Fibroblast of lung (primary cell): ENCODE measurements at places on chromosomes 3 and 15.

- H3K36me3 ChIP-seq = no peaks in the 10 kb centered on the region
- H3K4me3 ChIP-seq = no peak overlapping the region
- DNase-seq = no peak
- peaks cover 22% of the 10 kb centered on the region for H3K27me3 ChIP-seq
- H3K27ac ChIP-seq = no peak overlapping the region
Observed at GRCh38 chr3:46463120-46463867, 1.4 kb downstream of the LTF start.

DNA sequence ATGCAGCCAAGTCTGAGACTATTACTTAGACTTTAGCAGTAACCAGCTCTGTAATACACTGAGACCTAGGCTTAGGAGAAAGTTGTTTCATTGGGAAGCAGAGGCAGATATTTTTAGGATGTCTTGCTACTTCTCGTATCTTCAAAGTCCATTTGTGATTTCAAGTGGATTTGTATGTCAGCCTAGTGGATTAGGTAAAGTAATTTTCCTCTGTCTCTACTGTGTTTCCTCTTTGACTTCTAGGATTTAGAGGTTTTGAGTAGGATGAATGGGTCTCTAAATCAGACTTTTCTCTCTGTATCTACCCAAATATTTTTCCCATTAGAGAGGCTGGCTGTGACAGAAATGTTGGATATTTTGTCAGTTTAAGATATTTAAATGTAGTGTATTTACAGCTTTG lies 46.8 kb downstream of the OXSR1 start:
- no peak overlapping the region for H3K27ac ChIP-seq
- DNase-seq = no peak
- H3K4me1 ChIP-seq = no peaks in the 10 kb centered on the region
- H3K36me3 ChIP-seq = no peaks in the 10 kb centered on the region
- H3K4me3 ChIP-seq = no peak overlapping the region
- H3K27me3 ChIP-seq = no peaks in the 10 kb centered on the region

DNA sequence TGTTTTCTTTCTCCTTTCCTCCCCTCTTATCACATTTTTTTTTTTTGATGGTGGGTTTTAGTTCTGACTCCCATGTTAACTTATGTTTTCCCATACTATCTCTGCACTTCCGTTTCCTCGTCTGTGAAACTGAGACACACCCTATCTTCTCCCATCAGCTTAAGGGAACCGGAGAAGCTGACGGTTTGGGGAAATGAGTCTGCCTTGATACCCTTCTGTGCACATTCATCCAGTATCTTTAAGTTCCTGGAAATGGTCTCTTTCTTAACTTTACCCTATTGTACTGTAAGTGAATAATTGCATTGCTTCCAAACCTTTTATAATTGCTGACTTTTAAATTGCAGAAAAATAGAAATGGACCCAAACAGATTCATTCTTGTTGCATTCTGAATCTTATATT lies 26.2 kb upstream of the CFAP161 start:
- H3K36me3 ChIP-seq = no peaks in the 10 kb centered on the region
- no peak for DNase-seq
- H3K4me3 ChIP-seq = no peak overlapping the region
- H3K27me3 ChIP-seq = no peaks in the 10 kb centered on the region
- no peak overlapping the region for H3K27ac ChIP-seq

DNA sequence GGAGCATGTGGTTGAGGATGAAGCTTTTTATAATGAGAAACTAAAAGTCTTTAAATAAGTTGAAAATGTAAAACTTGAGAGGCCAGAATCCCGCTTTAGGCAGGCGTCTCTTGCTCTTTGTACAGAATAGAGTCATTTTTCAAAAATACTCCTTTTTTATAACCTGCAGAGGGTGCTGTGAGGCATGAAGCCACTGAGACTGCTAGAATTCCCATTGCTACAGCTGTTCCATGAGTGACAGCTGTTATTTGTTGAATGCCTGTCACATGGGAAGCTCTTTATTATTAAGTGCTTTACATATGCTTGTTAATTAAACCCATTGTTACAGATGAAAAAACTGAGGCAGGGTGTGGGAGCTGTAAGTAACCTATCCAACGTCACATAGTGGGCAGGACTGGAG lies 18.5 kb downstream of the MINAR1 start:
- no peak overlapping the region for H3K27ac ChIP-seq
- no peaks in the 10 kb centered on the region for H3K36me3 ChIP-seq
- no peaks in the 10 kb centered on the region for H3K4me1 ChIP-seq
- no peaks in the 10 kb centered on the region for H3K27me3 ChIP-seq

- no peaks in the 10 kb centered on the region for H3K36me3 ChIP-seq
- H3K27ac ChIP-seq = no peak overlapping the region
- no peak for DNase-seq
- no peaks in the 10 kb centered on the region for H3K4me1 ChIP-seq
- H3K4me3 ChIP-seq = no peak overlapping the region
Observed at GRCh38 chr3:186724911-186725310, 7.8 kb downstream of the KNG1 start.

- H3K36me3 ChIP-seq = no peaks in the 10 kb centered on the region
- H3K27ac ChIP-seq = no peak overlapping the region
Observed at GRCh38 chr3:117979466-117979865, 1055.2 kb downstream of the IGSF11 start.

GRCh38 chr3:143433787-143434378 lies 314.3 kb downstream of the CHST2 start:
- no peak for DNase-seq
- H3K27ac ChIP-seq = no peak overlapping the region
- H3K27me3 ChIP-seq = no peaks in the 10 kb centered on the region
- H3K36me3 ChIP-seq = no peaks in the 10 kb centered on the region
